ENCODE measurements at places on chromosomes 2 and 18.

- DNase-seq = no peak
Observed at GRCh38 chr2:1856922-1857321, 112.6 kb upstream of the PXDN start.

DNA sequence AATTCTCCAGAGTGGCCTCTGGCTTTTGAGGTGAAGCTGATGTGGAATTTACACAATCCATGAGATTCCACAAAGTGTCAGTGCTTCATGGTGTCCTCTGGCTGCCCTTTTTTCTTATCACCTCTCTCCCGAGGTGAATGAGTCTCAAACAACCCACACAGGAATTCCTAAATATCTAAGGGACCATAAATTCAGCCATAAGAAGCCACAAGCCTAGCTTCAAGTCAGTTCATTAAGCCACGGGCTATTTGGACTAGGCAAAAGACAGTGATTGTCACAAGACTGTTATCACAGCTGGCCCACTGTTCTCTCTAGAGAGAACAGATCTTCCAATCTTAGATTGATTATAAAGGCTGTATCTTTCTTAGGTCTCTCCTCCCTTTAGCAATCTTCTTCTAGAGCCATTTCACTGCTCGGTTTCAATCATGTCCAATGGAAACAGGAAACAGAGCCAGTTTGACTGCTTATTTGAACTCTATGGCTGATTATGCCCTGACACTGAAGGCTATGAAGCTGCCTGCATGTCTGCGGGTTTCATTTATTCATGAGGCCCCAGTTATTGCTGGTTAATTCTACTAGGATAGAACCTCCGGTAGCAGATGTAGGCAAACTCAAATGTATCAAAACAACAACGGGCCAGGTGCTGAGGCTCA lies 4.1 kb downstream of the NEMP2 start:
- peak; percentile 13 for DNase-seq

DNA sequence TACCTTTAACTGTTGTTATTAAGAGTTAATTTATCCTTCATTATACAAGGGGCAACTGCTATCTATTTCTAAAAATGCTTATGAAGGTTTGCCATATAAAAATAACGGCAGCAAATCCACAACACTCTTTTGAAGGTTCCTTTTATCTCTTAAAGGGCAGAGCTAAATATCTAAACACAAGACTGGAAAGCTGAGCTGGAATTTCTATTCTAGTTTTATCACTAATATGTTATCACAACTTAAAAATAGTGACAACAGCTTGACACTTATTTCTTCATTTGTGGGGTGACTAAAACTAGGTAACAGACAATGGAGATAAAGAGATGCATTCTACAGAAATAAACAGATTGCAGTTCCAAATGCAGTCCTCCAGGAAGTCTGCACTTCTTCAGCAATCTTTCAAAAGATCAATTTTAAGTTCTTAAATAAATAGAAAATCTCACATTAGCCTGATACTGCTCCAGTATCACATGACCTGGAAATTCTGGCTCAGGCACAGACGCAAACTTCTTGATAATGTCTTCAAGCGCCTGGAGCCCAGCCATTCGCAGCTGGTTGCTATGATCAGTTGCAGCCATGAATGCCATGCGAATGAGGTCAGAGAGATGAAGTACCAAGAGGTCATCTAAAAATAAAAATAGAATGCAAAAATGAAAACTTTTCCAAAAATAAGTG lies 54.0 kb upstream of the STRN start:
- peak; percentile 3 for DNase-seq

GRCh38 chr2:207219676-207220501 lies 54.1 kb upstream of the KLF7 start:
- DNase-seq = no peak

- no peak for DNase-seq
Observed at GRCh38 chr2:14654835-14655282, 22.3 kb downstream of the LRATD1 start.

GRCh38 chr2:199457147-199458008 lies at the start of gene SATB2:
Gene SATB2, minus strand, starts transcription at chr2:199457939. Its CDS starts 1,902 bp downstream, at chr2:199456037.
- DNase-seq = peak; percentile 54

DNA sequence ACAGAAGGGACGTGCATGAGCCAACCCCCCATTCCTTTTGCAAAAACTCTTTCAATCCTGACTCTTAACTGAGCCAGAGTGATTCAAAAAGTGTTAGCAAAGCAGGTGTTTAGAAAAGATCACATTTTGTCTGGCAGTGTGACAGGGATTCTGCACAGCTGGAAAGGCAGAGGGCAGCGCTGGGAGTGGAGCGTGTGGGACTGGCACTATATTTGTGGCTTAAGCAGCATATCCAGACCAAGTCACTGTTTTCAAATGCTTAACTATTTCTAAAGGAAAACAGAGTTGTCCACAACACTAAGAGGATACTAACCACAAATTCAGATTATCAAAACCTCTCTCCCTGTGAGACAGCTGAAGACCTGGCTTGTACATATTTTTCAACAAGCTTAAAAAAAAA lies 19.0 kb downstream of the CABYR start:
- no peak for DNase-seq

DNA sequence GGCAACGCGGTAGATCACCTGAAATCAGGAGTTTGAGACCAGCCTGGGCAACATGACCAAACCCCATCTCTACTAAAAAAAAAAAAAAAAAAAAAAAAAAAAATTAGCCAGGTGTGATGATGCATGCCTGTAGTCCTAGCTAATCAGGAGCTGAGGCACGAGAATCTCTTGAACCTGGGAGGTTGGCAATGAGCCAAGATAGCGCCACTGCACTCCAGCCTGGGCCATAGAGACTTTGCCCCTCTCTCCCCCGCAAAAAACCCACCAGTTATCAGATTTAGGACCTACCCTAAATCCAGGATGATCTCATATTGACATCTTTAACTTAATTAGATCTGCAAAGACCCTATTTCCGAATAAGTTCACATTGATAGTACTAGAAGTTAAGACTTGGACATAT lies 29.2 kb upstream of the LDAH start:
- DNase-seq = no peak

DNA sequence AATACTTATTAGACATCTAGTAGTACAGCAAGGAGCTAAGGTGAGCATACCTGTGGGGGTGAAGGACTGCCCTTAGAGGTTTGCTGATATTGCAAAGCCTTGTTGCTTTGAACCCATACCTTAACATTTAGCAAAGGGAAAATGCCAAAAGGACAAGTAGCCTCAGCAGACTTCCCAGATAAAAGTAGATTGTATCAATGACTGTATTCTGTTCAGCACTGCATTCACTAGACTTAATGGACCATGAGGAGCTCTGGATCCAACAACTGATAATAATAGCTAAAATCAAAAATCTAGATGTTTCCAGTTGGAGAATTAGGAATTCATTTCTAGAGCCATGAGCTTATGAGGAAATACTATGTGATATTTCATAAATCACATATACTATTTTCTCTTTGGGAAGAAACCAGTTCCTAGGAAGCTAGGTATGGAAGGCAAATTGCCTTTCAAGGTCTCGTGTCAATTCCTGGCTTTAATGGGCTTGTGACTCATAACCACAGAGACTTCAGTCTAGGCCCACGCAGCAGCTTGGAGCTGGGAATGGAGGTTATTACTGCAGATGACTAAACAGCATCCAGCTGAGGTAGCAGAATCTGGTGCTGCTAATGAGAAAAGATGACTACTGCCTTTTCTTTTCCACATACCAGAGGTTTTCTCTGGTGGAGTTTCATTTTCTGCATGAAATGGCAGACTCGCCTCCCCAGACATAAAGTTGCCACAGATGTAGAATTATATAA lies 191.2 kb upstream of the NABP1 start:
- peak; percentile 46 for DNase-seq

All from trophoblast cell (in vitro differentiated cells and primary cell).